ENCODE measurements at places on chromosomes 6 and 20.

DNA sequence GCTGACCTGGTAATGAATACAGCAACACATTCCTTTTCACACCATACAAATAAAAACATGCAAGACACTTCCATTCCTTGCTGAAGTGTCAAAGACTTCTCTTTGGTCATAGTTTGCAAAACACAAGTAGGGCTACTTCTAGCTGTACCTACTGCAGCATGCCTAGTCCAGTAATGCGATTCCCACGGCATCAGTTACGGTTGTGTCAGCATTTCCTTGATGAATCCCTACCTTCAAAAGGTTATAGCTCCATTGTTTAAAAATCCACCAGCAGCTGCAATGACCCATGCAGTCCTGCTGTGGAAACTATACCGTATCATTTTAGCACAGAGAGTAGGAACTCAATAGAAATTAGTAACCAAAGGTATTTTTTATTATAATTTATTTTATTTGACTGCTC, 1371.5 kb downstream of the EPHA7 start:
- no peak for DNase-seq

GRCh38 chr20:25196786-25197120, 1.2 kb downstream of the ENTPD6 start:
- DNase-seq, result no peak

GRCh38 chr6:129592516-129593232, 117.3 kb downstream of the ARHGAP18 start:
- DNase-seq, result no peak

DNA sequence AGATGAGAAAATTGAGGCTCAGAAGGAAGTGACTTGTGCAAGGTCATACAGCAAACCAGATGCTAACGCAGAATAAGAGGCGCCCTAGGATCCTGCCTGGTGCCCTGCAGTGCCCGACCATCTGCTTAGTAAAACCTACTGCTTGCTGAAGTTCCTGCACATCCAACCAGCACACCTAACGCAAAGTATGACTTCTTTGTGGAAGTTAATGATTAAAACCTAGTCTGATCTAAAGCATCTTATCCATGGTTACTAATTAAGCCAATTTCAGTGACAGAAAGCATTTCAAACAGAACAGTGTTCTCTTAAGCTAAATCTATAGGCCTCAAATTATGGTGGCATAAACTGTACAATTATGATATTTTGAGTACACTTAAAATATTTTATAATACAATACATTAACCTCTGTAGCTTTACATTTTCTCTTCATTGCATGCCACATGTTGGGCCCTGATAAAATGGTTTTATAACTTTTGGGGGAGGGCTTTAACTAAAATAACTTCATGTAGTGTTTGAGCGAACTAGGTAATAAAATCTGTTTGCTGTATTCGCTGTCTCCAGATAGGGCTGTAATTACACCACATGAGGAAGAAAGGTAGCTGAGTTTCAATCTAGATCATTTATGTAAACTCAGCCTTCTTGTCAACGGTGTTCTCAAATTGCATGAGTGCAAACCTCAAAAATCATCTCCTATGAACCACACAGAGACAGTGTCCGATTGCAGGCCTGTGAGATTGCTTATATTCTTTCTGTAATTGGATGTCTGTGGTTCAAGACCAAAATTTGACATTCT, 37.5 kb upstream of the BEND3 start:
- no peak for DNase-seq

GRCh38 chr6:135383766-135384165, 113.8 kb downstream of the AHI1 start:
- DNase-seq, result no peak

DNA sequence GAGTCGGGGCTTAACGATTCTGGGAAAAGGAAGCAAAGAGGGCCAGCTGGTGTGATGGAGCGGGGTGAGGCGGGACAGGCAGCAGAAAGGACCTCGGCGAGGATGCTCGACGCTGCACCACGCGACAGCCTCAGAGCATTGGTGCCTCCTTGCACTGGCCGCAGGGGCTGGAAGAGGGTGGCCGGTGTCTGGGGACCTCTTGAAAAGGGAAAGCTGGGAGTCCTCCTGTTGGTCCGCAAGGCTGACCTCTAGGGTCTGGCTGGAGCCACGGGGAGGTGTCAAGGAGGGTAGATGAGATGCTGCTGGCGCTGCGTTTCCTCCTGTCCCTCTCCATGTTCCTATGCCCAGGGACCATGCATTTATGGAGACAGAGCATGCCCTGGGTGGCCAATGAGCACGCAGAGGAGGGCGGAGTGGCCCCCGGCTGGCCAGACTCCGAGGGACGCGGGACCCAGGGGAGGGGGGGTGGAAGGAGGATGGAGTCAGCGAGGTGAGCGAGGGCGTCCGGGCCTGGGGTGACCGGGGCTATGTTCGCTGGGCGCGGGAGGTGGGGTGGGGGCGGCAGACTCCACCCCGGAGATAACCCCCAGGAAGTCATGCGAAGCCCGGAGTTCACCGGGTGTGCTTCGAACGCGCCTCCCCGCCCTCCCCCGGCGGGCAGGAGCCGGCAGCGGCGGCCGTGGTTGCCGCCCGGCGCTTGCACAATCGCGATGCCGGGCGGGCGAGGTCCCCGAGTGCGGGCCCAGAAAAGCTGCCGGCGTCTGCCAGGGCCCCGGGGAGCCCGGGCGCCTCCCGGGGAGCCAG, at the start of gene CYP24A1:
CYP24A1 (minus strand) TSS at position 334 of the 804 bp plus-strand sequence. CDS start 407 bp downstream, outside the sequence.
- no peak for DNase-seq

DNA sequence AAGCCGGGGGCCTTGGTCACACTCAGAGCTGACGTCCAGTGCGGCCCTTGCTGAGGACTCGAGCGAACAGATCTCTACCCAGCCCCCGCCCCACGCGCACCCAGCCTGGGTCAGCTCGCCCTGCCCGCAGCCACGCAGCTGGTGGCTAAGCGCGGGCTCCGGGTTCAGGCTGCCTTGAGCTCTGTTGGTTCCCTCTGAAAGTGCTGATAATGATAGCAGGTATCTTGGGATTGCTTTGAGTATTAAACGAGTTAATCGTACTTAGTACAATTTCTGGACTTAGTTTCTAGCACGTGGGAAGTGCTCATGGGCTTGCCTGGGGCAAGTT, 88.1 kb upstream of the TGM3 start:
- DNase-seq, result no peak

DNA sequence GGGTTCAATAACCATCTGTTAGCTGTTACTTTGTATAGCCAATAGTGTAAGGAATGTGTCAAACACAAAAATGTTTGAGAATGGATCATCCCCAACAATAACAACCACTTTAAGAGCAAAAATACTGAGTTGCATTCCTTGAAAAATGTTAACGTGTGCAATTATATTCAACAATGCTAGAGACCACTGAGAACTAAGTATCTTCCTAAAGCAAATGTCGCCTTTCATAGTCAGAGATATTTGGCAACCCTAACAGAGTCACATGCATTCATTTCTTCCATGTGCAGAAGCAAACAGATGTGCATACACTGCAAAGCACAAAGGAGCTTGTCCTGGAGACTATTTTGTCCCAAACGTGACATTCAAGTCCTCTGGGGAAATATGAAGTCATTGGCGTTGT, 448.6 kb downstream of the GJA1 start:
- no peak for DNase-seq

DNA sequence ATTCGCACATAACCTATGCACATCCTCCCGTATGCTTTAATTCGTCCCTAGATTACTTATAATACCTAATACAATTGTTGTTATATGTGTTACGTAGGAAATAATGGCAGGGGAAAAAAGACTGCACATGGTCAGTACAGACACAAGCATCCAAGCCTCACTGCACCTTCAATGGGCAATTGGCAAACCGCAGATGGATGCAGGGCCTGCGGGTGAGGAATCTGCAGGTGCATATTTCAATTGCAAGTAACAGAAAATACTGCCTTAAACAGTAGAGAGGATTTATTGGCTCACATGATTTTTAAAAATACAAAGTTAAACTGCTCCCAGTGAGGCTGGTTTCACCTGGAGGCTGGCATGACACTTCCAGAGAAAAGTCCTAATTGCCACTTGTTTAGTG, 142.1 kb upstream of the MLN start:
- DNase-seq, result no peak

- DNase-seq, result no peak
Measured at GRCh38 chr6:378090-378957, 13.2 kb upstream of the IRF4 start.

DNA sequence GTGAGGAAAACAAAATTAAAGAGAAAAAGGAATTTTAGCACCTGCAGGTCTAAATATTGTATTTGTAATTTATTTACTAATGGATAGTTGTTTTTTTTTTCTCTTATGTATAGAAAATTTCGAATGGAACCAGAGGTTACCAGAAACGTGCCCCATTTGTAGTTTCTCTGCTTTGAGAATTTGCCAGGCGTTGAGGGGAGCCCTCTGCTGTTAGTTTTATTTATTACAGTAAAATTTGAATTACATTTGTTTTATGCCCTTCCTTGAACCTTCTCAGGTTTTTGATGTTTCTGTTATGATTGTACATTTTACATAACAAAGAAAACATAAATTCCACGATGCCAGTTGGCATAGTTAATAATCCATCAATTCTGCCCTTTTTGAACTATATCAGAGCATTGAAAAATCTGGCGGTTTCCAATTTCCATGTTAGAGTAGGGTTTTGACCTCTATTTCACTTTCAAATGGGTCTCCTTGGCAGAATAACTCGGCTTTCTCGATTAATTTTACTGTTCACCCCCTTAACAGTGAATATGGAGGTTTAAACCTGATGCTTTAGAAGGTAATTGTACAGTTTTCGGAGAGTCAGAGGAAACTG, 35.1 kb upstream of the RFPL4B start:
- DNase-seq, result peak; percentile 28

- DNase-seq, result peak; percentile 15
Measured at GRCh38 chr6:83867527-83868161, 8.2 kb downstream of the CYB5R4 start.

DNA sequence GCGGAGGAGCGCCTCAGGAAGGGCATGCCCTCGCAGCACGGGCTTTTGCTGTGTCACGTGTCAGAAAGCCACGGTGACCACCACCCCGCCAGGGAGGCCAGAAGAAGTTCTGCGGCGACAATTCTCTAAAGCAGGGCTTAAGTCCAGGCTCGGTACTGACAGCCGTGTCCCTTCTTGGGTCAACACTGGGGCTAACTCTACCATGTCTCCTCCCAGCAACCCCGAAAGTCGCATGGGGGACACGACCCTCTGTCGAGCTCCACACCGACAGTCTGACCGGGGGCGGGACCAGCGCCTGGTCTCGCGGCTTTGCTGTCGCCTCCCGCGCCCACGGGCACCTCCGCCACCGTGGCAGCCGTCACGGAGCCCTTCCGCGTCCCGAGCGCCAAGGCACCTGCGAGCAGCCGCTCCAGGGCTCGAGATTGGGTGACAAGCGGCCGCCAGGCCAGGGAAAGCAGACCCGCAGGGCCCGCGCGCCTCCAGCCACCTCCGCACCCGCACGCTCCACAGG, 534 bp downstream of the NANP start:
- DNase-seq, result peak; percentile 18

- DNase-seq, result peak; percentile 86
Measured at GRCh38 chr6:42781796-42782688, at the start of gene BICRAL. TSS of gene BICRAL (plus strand) at chr6:42782052. CDS start at chr6:42822023, 39,971 bp downstream.

DNA sequence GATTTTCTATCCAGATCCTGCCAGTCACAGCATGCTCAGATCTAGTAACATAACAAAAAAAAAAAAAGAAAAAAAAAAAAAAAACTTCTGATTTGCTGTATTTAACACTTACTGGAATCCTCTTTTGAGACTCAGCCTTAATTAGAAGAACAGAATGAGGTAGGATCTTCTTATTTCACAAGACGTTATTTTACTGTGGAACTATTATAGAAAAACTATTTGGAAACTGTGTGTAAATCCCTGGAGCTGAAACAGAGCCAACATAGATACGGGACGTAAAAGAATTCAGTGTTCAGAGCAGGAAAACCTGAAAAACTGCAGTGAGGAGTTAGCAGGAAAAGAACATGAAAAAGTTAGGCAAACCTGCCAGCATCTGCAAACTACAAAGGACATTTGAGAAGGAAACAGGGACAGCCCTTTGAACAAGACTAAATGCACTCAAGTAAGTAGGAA, 3.4 kb upstream of the ZNF217 start:
- DNase-seq, result no peak

GRCh38 chr6:36757206-36757605, 59.6 kb downstream of the RAB44 start:
- peak; percentile 67 for DNase-seq

DNA sequence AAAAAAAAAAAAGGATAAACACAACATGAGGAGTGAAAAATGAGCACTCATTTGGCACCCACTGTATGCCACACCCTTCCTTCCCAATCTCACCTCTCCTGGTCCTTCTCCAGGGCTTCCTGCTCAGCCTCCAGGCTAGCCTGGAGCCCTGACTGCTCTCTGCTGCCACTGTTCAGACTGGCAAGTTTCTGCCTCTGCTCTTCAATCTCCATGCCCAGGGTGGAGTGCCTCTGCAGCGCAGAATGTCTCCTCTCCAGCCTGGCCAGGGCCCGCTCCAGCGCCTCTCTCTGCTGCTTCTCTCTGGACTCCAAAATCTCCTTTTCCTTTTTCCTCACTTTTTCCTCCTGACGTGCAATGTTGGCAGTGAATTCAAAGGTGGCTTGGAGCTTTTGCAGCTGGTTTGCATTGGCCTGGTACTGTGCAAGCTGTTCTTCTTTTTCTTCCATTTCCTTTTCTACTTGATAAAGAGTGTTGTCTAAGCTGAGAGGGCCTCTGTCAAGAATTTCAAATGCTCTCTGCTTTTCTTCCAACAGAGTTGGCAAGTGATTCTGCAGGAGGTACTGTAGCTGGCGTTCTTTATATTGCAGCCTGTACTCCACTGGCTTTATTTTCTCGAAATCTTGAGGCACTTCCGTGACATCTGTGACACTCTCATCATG, 194.4 kb downstream of the KIF16B start:
- DNase-seq, result no peak

GRCh38 chr20:42553374-42553773, 636.3 kb downstream of the PTPRT start:
- no peak for DNase-seq

- no peak for DNase-seq
Measured at GRCh38 chr6:132247381-132248159, 153.7 kb downstream of the MOXD1 start.

- DNase-seq, result no peak
Measured at GRCh38 chr20:62230276-62230675, 8.0 kb upstream of the OSBPL2 start.

Data from CD4-positive, alpha-beta T cell treated with Interleukin-12 subunit alpha and Interleukin-12 subunit beta, for 1 hour (primary cell).